Mammary epithelial cell (primary cell): ENCODE measurements at places on chromosomes 5 and 9. TPM values are rescaled to one million over a fixed set of nuclear protein-coding genes. Genes with fewer than 3 reads are reported as not detected.

GRCh38 chr5:167608390-167609272 is 682.8 kb upstream of the WWC1 start:
- DNase-seq = peak; percentile 78

GRCh38 chr5:62155988-62156387 is 150.0 kb upstream of the KIF2A start:
- DNase-seq = no peak

GRCh38 chr9:78132701-78133058 is 101.1 kb upstream of the GNAQ start:
- DNase-seq = no peak

Gene SPATA31A3
- total RNA-seq = not detected

Gene GPR150
- total RNA-seq = 0.50 TPM

Gene TAF1L
- total RNA-seq = under 0.01 TPM

DNA sequence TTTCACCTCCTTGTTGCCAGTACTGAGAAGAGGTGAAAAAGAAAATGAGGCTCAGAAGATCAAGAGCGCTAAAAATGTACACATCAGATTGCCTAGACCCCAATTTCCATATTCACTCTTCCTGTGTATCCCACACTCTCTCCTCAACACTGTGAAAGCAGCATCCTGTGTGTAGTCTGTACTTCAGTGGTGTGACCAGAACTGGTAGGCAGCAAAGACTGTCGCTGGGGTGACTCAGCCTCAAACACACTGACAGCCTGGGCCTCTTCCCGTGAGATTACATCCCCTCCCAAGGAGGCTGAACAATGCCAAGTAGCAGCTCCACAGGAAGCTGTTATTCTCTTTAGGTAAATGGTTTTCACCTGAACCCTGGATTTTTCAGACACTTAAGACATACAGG is 135.5 kb downstream of the CCDC192 start:
- DNase-seq = peak; percentile 36

- peak; percentile 22 for DNase-seq
These were observed 42.2 kb upstream of the FSD1L start for GRCh38 chr9:105405514-105406131.

Gene OSTF1
- 33.9 and 53.1 TPM in 2 replicates for total RNA-seq

DNA sequence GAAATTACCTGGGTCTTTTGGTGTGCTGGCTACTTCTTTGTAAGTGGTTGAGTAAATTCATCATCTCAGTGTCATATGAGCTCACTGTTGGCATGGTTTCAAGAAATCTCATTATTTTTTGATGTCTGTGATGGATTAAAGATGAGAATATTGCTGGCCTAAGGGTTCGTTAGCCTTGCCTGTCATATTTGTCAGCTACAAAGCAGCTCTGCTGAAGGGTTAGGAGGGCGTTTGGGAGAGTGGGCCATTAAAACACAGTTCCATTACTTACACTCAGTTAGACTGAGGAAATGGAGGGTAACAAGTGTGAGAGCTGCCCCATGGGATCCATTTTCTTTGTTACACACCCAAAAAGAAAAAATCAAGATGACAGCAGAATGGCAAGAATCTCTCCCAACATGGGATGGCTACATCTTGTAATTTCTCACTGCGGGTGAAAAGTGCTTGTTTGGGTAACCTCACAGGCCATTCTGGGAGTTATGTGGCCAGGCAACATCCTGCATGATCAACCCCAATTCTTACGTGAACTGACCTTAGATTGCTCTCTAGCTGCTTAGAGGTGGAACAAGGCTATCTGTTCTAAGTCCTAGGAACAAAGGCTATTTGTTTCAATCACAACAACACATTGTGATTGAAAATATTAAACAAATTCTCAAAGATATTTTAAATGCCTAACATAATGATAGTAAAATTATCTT is 609.5 kb upstream of the RGMB start:
- DNase-seq = no peak

GRCh38 chr5:148033134-148033533 is 30.6 kb upstream of the SPINK5 start:
- DNase-seq = peak; percentile 78

Gene PRDM9
- total RNA-seq = not detected

- DNase-seq = no peak
These were observed 129.1 kb upstream of the FBN2 start for GRCh38 chr5:128667152-128667551.

- DNase-seq = no peak
These were observed 91.5 kb downstream of the APBA1 start for GRCh38 chr9:69580582-69581214.

DNA sequence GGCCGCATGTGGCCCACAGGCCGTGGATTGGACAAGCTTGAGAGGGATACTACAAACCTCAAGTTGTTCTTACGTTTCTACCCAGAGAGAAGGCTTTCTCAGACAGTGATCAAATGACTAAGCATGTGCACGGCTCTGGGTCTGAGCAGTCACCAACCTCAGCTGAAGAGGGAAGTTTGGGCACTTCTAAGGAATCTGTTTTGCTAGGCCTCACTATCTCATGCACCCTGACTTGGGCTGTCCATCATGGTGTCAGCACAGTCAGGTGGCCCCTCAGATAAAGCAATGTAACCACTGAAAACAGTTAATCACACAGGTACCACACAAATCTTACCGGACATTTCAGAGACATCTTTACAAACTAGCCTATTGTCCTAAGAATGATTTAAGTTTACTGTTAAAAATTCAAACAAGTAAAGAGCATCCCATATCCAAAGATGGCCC is 24.6 kb downstream of the CSF2 start:
- DNase-seq = peak; percentile 31

- DNase-seq = no peak
These were observed 10.9 kb upstream of the HDHD3 start for GRCh38 chr9:113387560-113388230.

- no peak for DNase-seq
These were observed 59.7 kb downstream of the ABCA1 start for GRCh38 chr9:104868303-104868686.

Gene ADAMTS12
- total RNA-seq = 4.0 and 17.8 TPM in 2 replicates

GRCh38 chr5:117107859-117108258 is 533.2 kb upstream of the SEMA6A start:
- no peak for DNase-seq

Gene SCGB3A2
- not detected for total RNA-seq

Gene UGT3A2
- not detected in 2 replicates for total RNA-seq

GRCh38 chr5:180830253-180831138 is 27.9 kb upstream of the MGAT1 start:
- DNase-seq = peak; percentile 13

- DNase-seq = no peak
These were observed 27.2 kb downstream of the RECK start for GRCh38 chr9:36063804-36064447.

Gene OTP
- 0.14 and 0.53 TPM in 2 replicates for total RNA-seq

- no peak for DNase-seq
These were observed 100.2 kb downstream of the INSYN2B start for GRCh38 chr5:169880012-169880663.

DNA sequence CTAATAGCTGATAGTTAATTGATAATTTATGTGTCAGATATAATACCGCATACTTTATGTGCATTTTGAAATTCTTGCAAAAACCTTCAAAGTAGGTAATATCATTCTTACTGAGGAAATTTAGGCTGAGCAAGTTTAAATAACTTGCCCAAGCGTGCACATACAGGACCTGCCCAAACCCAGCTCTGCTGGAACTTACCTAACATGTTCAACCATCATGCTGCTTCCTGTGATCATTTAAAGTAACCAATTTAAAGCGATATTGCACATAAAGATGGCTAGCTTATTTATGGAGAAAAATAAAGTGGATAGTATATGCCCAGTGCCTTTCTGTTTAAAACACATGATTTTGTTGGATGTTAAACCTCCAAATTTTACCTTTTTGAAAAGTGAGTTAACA is 4.3 kb downstream of the FAM174A start:
- peak; percentile 65 for DNase-seq

DNA sequence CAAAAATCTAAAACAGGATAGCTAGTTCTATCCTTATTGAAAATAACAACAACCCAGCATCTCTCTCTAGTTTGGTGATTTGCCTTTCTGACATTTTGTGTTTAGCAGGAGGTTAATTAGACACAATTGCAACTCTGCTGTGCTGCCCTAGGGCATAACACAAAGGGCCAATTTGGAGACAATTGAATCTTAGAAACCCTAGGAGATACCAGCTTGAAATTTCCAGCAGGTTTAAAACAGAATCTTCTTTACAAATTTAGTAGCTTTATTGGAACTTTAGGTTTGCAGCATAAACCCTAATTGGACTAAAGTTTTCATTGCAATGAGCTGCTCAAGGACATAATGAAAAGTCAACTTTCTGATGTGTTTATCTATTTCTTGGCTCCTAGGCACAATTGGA is 166.7 kb upstream of the FER start:
- no peak for DNase-seq

DNA sequence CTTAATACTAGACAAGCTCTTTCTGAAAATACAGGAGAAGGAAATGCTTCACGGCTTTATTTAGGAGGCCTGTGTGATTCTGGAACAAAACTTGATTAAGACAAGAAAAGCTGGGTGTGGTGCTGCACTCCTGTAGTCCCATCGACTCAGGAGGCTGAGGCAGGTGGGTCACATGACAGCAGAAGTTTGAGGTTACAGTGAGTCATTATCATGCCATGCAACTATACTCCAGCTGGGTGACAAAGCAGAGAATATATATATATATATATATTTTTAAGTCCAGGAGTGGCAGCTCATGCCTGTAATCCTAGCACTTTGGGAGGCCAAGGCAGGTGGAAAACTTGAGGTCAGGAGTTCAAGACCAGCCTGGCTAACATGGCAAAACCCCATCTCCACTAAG is 33.1 kb upstream of the SPIN1 start:
- peak; percentile 87 for DNase-seq

- DNase-seq = peak; percentile 28
These were observed 129.0 kb downstream of the TAF11L14 start for GRCh38 chr5:17763301-17763700.

GRCh38 chr5:138533973-138534941 is 8.8 kb downstream of the ETF1 start:
- no peak for DNase-seq

DNA sequence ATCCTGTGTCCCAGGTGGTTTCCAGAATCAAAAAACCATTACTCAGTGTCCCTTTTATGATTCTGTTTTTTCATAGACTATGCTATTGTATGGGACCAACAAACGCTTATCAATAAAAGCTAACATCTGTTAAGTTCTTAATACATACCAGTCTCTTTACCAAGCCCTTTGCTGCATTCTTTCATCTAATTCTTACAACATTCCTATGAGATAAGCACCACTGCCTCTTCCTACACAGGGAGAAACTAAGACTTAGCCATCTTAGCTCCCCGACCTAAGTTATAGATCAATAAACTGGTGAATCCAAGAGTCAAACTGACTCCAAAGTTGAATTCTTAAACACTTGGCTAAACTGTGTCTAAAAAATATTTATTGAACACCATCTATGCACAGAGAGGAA is 26.6 kb downstream of the DRD1 start:
- DNase-seq = no peak

Gene TSSK1B
- 1.1 and 1.4 TPM in 2 replicates for total RNA-seq

- no peak for DNase-seq
These were observed 76.2 kb upstream of the ANKRD55 start for GRCh38 chr5:56309262-56309826.

GRCh38 chr9:125214186-125214585 is 13.8 kb downstream of the RABEPK start:
- no peak for DNase-seq

GRCh38 chr9:114357360-114357759 is 27.7 kb downstream of the ORM2 start:
- no peak for DNase-seq

DNA sequence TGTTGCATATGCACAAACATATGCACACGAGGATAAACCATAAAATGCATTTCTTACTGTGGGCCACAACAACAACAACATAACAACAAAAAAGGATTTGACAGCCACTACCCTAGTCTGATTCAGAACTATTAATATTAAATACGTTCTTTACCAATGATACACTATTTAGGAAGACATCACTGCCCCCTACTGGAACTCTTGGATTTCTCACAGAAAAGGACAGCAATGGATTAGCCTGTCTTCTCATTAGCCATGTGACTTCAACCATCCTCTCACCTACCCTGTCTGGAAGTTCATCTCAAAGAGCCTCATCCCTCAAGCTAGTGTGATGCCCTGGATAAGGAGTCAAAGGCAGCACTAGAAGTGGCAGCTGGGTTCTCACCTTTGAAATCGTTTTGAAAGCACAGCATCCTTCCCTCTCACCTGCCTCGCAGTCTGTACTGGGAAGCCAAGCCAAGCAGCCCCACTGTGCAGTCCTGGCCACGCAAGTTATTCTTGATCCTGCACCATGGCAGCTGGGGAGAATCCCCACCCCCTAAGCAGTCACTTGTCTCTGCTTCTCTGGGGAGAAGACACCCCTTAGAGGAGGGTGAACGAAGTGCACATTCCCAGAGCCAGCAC is 64.6 kb downstream of the SH3TC2 start:
- peak; percentile 74 for DNase-seq

DNA sequence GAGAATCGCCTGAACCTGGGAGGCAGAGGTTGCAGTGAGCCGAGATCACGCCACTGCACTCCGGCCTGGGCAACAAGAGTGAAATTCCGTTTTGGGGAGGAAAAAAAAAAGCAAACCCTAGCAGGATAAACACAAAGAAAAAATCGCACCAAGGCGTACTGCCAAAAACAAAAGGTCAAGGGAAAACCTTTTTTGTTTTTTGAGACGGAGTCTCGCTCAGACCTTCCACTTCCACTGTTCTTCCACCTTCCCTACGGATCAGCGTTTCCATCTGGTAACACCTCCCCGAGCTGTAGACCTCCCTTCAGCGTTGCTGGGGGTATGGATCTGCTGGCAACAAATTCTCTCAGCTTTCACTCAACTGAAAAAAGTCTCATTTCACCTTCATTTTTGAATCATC is 20.1 kb upstream of the FCN2 start:
- no peak for DNase-seq

GRCh38 chr5:135345956-135346731 is 52.9 kb downstream of the MACROH2A1 start:
- no peak for DNase-seq

- DNase-seq = no peak
These were observed 17.2 kb downstream of the LAMC3 start for GRCh38 chr9:131025953-131026858.

- no peak for DNase-seq
These were observed 139.7 kb upstream of the PCA3 start for GRCh38 chr9:76624391-76625048.

GRCh38 chr5:132915681-132916080 is 42.2 kb downstream of the LEAP2 start:
- peak; percentile 20 for DNase-seq

Gene SOX30
- total RNA-seq = not detected in 2 replicates

Gene CD72
- total RNA-seq = 1.5 and 2.4 TPM in 2 replicates

GRCh38 chr5:157020511-157021222 is 38.2 kb downstream of the HAVCR1 start:
- no peak for DNase-seq

GRCh38 chr9:134663753-134664415 is 22.3 kb downstream of the COL5A1 start:
- DNase-seq = no peak

DNA sequence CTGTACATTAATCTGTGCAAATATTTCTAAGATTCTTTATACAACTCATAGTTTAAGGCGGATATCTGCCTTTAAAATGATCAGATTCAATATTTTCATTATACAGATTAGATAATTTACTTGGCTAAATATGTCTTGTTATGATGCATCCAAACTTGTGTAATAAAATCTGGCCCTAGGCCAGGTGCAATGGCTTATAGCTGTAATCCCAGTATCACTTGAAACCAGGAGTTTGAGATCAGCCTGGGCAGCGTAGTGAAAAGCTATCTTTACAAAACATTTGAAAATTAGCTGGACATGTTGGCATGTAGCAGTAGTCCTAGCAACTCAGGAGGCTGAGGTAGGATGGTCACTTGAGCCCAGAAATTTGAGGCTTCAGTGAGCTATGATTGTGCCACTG is 2002.2 kb upstream of the ACO1 start:
- DNase-seq = no peak

Gene TRPM6
- total RNA-seq = 3.0 TPM

GRCh38 chr9:136149853-136150252 is 31.2 kb upstream of the TMEM250 start:
- no peak for DNase-seq
